CD4-positive, alpha-beta memory T cell (primary cell): ENCODE measurements at places on chromosomes 2 and 18.

DNA sequence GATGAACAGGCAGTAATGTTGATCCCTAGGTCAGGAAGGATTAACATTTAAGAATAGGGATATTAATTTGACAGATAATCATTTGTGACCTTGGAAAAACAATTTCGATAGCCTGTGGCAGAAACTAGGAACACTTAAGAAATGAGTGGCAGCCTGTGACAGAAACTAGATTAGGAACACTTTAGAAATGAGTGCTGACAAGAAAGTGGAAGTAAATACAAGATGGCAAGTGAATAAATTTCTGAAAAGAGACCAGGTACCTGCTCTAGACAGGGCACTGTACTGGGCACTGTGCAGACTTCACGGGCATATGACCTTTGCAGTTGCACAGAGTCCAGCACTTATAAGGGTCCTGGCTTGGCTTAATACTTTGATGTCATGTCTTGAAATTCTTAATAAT lies 5.5 kb upstream of the HNRNPA3 start:
- DNase-seq: no peak

GRCh38 chr2:25567406-25567805 lies 106.0 kb downstream of the DTNB start:
- no peak for DNase-seq

GRCh38 chr2:96554293-96555145 lies 18.0 kb downstream of the ARID5A start:
- peak; percentile 80 for DNase-seq

DNA sequence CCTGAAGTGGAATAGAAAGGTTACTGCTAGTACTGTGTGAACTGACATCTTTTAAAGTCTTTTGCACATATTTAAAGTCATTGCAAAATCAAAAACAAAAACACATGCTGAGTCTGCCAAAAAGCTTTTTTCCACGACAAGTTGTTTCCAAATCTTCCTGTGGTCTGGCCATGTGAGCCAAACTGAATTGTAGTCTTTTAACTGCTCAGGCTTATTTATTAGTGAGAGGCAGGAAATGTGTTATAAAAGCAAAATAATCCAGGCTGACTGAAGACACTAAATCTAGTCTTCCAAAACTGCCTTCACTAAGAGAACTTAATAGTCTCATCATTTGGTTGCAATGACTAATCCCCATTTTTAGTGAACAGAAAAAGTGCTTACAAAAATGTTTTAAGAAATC lies 2.3 kb downstream of the KRCC1 start:
- no peak for DNase-seq

GRCh38 chr2:71101656-71102055 lies 28.4 kb downstream of the MCEE start:
- no peak for DNase-seq
